Activated T-cell treated with anti-CD3 and anti-CD28 coated beads, Interleukin-2, amount 50 U/mL, for 72 hours (primary cell): ENCODE measurements at places on chromosomes 13 and 19. TPM values are rescaled to one million over a fixed set of nuclear protein-coding genes. Genes with fewer than 3 reads are reported as not detected.

- H3K27ac ChIP-seq: peak overlapping the region; percentile 47
- H3K27me3 ChIP-seq: no peaks in the 10 kb centered on the region
- peaks cover 56% of the 10 kb centered on the region for H3K4me1 ChIP-seq
- peak; percentile 45 for DNase-seq
Measured at GRCh38 chr13:27619728-27620376, 477 bp downstream of the LNX2 start.

- no peak overlapping the region for H3K4me3 ChIP-seq
- no peak overlapping the region for H3K27ac ChIP-seq
- H3K4me1 ChIP-seq: peaks cover 31% of the 10 kb centered on the region
Measured at GRCh38 chr13:20410726-20411125, 114.9 kb downstream of the CRYL1 start.

The OR4F17 gene
- not detected for total RNA-seq

DNA sequence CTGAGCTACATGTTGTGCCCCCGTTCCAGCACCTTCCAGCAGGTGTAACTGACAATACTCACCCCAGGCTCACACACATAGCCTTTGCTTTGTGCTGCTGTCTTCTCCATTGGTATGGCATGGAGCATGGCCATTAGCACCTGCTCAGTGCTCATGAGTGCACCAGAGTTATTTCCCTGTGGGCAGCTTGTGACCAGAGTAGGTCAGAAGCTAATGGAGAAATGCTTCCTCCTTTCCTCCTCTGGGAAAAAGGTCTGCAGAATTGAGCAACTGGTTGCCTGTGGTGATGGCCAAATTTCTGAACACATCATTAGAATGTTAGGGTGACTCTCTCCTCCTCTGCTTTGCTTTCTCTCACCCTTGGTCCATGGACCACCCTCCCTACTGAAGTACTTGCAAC lies 344.5 kb upstream of the TMTC4 start:
- no peaks in the 10 kb centered on the region for H3K36me3 ChIP-seq
- DNase-seq: no peak
- H3K4me1 ChIP-seq: no peaks in the 10 kb centered on the region
- H3K4me3 ChIP-seq: no peak overlapping the region

DNA sequence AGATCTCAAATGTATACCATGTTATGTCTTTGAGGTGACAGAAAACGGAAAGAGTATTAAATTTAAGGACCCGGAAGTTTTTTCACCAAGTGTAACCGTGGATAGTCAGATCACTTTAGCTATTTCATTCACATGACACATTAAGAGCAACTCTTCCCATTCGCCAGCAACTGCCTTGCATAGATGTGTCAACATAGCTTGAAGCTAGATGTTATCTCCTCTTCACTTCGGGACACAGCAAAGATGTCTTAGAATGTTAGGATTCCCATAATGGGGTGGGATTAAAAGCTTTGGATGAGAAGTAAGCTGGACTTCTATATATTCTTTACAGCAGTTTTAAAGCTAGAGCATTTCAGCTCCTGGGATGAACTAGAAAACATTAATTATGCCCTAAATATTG lies 1135.9 kb upstream of the PCDH20 start:
- no peak for DNase-seq
- H3K27ac ChIP-seq: no peak overlapping the region
- H3K4me1 ChIP-seq: no peaks in the 10 kb centered on the region
- no peak overlapping the region for H3K4me3 ChIP-seq

GRCh38 chr13:64327505-64328194 lies 2902.5 kb downstream of the PCDH9 start:
- DNase-seq: no peak
- no peaks in the 10 kb centered on the region for H3K36me3 ChIP-seq
- no peak overlapping the region for H3K27ac ChIP-seq
- H3K27me3 ChIP-seq: no peaks in the 10 kb centered on the region

GRCh38 chr13:108859197-108860012 lies 230.0 kb downstream of the MYO16 start:
- DNase-seq: no peak
- no peaks in the 10 kb centered on the region for H3K36me3 ChIP-seq
- H3K27me3 ChIP-seq: peaks cover 22% of the 10 kb centered on the region
- no peak overlapping the region for H3K27ac ChIP-seq

The SLC27A5 gene
- total RNA-seq: 12.8 TPM

The NALCN gene
- total RNA-seq: not detected

The CSNK1A1L gene
- not detected for total RNA-seq

DNA sequence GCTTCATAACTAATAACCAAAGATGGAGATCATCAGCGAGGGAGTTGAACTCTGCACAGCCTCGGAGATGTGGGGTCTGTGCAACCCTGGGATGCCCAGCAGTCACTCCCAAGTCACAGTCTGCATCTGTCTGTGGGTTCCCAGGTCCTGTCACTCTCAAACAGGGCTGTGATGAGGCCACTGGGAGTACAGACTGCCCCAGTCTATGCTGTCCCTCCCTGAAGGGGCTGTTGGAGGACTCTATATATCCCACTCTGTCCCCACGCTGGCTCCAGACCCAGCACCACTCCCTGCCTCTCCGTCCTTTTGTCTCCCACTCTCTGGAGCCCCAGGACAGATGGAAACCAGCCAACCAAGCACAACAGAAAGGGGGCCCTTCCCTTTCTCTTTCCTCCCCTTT lies 26.2 kb upstream of the C13orf42 start:
- no peak overlapping the region for H3K4me3 ChIP-seq
- H3K27me3 ChIP-seq: peaks cover 5% of the 10 kb centered on the region
- H3K27ac ChIP-seq: no peak overlapping the region

The CEACAM8 gene
- not detected for total RNA-seq

DNA sequence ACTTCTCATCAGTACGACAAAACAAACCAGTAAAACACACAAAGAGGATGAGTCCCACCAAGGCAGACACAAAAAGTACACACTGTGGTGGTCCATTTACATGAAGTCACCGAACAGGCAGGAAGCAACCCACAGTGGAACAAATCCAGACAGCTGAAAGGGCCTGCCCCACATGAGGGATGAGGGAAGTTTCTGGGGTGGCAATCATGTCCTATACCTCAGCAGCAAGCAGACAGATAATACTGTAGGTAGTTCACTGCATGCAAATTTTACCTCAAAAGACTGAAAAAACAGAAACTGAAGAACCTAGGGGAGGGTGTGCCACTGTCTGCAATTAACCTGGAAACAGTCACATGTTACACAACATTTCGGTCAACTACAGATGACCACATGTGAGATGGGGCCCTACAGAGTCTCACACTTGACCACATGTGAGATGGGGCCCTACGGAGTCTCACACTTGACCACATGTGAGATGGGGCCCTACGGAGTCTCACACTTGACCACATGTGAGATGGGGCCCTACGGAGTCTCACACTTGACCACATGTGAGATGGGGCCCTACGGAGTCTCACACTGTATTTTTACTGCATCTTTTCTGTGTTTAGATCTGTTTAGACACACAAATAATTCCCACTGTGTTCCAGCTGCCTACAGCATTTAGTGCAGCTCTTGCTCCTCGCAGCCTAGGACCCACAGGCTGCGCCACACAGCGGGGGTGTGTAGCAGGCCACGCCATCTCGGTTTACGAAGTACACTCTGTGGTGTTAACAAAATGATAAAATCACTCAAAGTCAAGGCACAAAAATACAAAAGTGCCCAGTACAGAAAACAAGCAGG lies 22.2 kb downstream of the PCID2 start:
- peak overlapping the region; percentile 84 for H3K27ac ChIP-seq
- H3K27me3 ChIP-seq: no peaks in the 10 kb centered on the region
- H3K4me1 ChIP-seq: peaks cover 36% of the 10 kb centered on the region
- DNase-seq: no peak

DNA sequence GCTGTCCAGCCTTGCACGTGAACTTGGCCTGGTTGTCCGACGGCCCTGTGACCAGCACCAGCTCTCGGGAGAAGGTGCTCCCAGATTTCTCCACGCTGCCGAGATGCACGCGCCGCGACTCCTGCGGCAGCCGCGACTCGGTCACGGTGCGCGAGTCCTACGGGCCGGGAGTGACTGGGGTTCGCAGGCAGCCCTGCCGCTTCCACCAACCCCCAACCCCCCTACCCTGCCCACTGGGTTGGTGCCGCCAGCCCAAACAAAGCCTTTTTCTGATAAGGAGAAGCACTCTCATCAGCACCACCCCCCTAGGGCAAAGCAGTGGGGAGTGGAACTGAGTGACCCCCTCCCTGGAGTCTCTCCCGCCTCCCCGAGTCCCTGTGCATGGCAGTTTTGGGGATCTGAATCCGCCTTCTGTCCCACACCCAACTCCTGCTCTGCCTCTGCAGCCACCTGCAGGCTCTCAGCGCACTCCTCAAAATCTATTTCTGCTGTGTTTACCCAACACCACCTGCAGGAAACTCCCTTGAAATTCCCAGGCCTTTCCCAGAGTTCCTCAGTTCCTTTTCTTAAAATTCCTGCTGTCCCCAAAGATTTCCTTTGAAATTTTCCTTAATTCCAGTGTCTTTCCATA lies 6.2 kb downstream of the NPHS1 start:
- peaks cover 19% of the 10 kb centered on the region for H3K4me1 ChIP-seq
- peaks cover 51% of the 10 kb centered on the region for H3K27me3 ChIP-seq
- no peak for DNase-seq
- peaks cover 3% of the 10 kb centered on the region for H3K36me3 ChIP-seq
- H3K27ac ChIP-seq: no peak overlapping the region

The RFPL4A gene
- total RNA-seq: not detected

DNA sequence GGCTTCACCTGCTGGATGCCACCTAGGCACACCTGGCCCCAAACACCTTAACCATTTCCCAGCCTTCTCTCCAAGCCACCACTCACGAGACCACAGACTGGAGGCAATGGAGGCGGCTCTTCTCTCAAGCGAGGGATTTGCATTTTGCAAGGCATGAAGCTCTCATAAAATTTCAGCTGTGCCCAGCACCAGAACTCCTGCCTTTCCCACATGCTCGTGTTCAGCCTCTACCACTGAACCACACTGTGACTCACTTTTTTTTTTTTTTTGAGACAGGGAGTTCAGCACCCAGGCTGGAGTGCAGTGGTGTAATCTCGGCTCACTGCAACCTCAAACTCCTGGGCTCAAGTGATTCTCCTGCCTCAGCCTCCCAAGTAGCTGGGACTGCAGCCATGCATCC lies 10.6 kb downstream of the NANOS3 start:
- no peak overlapping the region for H3K27ac ChIP-seq
- H3K4me1 ChIP-seq: peaks cover 12% of the 10 kb centered on the region
- no peak for DNase-seq
- peak overlapping the region; percentile 43 for H3K4me3 ChIP-seq
- no peaks in the 10 kb centered on the region for H3K36me3 ChIP-seq

DNA sequence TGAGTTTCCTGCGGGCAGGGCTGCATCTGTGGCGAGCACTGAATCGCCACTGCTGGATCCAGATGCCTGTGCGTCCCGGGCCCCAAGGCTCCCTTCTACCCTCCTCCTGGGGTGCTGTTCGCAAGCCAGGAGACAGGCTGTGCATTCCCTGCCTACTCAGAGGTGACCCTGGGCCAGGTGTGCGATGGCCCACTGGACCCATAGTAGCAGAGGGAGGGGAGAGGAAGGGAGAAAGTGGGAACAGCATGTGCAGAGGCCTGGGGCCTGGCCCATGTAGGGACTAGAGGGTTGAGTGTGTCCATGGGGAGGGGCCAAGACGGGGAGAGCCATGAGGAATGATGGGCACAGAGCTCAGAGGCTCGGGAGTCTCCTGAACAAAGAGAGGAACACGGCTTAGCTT lies 27.3 kb downstream of the CARM1 start:
- no peaks in the 10 kb centered on the region for H3K36me3 ChIP-seq
- no peak overlapping the region for H3K27ac ChIP-seq
- DNase-seq: no peak
- no peaks in the 10 kb centered on the region for H3K27me3 ChIP-seq
- H3K4me1 ChIP-seq: peaks cover 14% of the 10 kb centered on the region

GRCh38 chr13:48660361-48661076 lies 6.8 kb downstream of the CYSLTR2 start:
- no peak for DNase-seq
- no peak overlapping the region for H3K4me3 ChIP-seq
- peaks cover 18% of the 10 kb centered on the region for H3K4me1 ChIP-seq
- no peaks in the 10 kb centered on the region for H3K27me3 ChIP-seq
- H3K27ac ChIP-seq: no peak overlapping the region
- H3K36me3 ChIP-seq: peaks cover 10% of the 10 kb centered on the region

The EFNB2 gene
- 0.23 TPM for total RNA-seq

DNA sequence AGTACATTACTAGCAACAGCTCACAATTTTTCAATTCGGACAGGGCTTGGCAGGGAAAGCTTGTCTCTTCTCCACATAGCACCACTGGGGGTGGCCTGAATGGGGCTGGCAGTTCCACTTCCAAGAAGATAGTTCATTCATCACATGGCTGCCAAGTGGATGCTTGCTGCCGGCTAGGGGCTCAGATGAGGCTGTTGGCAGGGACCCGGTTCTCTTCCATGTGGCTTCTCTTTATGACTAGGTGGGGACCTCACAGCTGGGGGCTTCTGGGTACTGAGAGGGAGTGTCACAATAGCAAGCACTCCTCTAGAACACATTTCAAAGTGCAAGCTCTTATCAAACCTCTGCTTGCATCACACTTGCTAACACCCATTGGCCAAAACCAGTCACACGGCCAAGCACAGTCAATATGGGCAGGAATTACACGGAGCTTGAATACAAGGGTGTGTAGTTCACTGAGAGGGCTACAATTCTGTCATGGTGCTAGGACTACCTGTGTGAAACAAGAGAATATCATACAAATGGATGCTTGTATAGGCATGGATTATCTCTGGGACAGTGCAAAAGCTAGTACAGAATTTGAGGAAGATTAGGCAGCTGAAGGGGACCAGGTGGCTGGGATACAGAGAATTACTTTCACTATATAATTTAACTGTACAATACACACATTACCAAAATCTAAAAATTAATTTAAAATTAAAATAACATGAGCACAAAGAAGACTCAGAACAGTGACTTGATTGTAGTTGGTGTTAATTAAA lies 32.3 kb downstream of the ATP7B start:
- DNase-seq: no peak
- H3K36me3 ChIP-seq: no peaks in the 10 kb centered on the region
- H3K4me1 ChIP-seq: peaks cover 6% of the 10 kb centered on the region
- no peak overlapping the region for H3K4me3 ChIP-seq

The DAND5 gene
- 0.32 TPM for total RNA-seq

GRCh38 chr13:95536632-95537241 lies 15.8 kb upstream of the CLDN10 start:
- H3K4me1 ChIP-seq: peaks cover 10% of the 10 kb centered on the region
- no peaks in the 10 kb centered on the region for H3K36me3 ChIP-seq
- no peak overlapping the region for H3K27ac ChIP-seq

The ZNF625 gene
- 4.9 TPM for total RNA-seq

DNA sequence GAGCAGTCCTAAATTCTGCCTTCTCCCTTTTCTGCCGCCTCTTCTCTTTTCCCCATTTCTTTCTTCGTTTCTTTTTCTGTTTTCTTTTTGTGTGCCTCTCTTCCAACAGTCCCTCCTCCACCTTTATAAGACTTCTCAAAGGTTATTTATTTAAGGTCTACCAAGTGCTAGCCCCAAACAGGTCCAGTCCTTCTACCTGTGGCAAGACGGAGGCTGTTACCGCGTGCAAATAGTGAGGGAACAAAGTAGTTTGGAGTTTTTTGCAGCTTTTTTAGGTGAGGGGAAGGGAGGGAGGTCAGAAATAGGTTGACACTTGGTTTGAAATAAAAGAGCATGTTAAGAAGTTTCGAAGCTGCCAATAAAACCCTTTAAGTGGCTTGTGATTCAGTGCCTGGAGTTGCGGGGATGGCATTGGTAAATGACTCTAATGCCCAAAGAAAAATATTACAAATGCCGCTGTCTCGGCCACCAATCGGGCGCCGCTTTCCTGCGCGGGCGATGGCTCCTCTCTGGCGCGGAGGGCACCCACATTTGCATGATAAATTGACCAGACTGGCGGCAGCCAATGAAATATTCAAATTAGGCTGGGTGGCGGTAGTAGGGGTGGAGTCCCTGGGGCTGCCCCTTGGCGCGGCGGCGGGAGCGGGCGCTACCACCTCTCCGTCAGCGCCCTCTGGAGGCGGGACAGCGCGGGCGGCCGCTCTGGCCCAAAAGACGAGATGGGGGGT lies 7.5 kb upstream of the TSHZ3 start:
- DNase-seq: peak; percentile 81
- no peak overlapping the region for H3K27ac ChIP-seq
- peak overlapping the region; percentile 59 for H3K4me3 ChIP-seq
- peaks cover 48% of the 10 kb centered on the region for H3K4me1 ChIP-seq
